Common myeloid progenitor, CD34-positive (primary cell): ENCODE measurements at places on chromosomes 1 and 21.

GRCh38 chr1:92125204-92125603 lies 45.1 kb downstream of the BTBD8 start:
- DNase-seq = no peak

DNA sequence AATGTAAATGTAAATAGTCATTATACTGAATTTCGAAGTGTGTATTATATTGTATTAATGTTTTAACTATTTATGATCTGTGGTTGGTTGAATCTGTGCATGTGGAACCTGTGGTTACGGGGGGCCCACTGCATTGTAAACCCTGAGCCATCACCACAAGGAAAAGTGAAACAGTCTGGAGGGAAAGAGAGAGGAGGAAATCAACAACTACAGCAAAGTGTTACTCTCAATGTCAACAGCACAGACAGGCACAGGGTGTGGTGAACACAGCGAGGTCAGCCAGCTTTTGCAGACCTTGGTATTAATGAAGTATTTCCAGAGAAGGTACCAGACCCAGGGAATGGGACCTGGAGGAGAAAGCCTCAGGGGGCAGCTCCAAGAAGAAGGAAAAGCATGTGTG lies 37.1 kb upstream of the BACE2 start:
- DNase-seq = no peak

GRCh38 chr21:42593007-42593814 lies 60.2 kb upstream of the PDE9A start:
- DNase-seq = peak; percentile 52

GRCh38 chr1:197399755-197400521 lies 131.9 kb downstream of the CRB1 start:
- peak; percentile 78 for DNase-seq

DNA sequence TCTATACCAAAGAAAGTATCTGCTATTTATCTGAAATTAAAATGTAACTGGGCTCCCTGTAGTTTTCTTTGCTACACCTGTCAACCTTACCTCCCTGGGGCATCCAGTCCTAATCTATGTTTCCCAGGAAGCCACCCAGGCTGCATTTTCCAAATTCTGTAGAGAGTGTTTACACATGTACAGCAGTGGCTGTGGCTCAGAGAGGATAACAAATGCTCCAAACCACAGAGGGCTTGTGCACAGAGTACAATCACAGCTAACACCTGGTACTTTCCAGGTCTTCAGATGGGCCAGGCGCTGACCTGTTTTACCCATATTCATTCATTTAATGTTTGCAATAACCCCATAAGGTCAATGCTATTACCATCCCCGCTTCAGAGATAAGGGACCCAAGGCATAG lies 146.5 kb upstream of the TNR start:
- no peak for DNase-seq

- DNase-seq = peak; percentile 50
Observed at GRCh38 chr1:78619803-78620579, at the start of gene IFI44L. Gene IFI44L (plus strand): TSS chr1:78620448. CDS start chr1:78627916, 7,468 bp downstream.

GRCh38 chr1:220222939-220223338 lies 49.3 kb downstream of the RAB3GAP2 start:
- DNase-seq = no peak

DNA sequence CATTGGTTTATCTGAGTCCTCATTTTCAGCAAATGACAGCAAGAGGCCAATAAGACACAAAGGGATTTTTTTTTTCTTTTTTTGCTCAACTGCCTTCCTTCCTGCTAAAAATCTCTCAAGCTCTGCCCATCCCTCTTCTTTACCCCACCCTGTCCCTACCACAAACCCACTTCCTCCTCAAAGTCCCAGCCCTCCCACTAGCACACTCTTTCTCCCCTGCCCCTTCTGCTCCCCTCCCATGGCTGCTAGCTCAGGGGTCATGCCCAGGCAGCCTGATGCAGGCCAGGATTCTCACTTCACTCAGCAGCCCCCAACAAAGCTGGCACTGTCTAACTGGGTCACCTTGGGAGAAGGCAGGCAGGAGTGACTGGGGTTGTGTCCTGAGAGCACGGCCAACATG lies 28.8 kb upstream of the PPP2R5A start:
- peak; percentile 93 for DNase-seq

DNA sequence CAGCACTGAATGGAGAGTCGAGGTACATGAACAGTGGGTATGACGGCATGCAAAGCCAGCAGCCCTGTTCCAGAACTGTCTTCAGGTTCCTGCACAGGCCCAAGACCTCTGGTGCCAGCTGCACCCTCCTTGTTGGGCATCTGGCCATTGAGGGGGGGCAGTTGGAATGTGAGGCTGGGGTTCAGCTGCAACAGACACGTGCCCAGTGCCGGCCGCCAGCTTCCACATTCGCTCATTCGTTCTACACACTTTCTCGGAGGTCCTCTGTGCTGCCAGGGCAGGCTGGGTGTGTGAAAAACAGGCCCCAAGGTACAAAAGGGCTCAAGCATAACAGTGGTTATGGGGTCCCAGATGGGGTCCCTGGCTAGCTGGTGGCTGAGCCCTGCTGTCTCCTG lies 37.9 kb upstream of the SLC19A1 start:
- DNase-seq = no peak

DNA sequence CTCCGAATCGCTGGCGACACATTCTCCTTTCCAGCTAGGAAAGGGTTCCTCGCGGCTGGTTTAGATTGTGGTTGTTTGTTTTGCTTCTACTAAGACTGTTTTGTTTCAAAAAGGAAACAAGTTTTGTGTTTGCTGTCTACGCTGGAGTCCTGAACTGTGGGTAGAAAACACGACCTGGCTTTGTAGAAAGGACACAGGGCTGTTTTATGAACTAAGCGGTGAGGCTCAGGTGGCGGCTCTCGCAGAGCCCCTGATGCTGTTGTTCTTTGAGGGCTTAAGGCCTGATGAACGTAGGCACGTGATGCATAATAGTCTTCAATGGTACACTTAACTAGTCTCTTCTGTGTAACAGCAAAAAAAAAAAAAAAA lies 27.0 kb upstream of the FHAD1 start:
- no peak for DNase-seq
